ENCODE measurements at places on chromosomes 1 and 21. TPM values are rescaled to one million over a fixed set of nuclear protein-coding genes. Genes with fewer than 3 reads are reported as not detected.

- peak; percentile 56 for DNase-seq
Measured at GRCh38 chr1:54337928-54338327, 68.3 kb downstream of the SSBP3 start.

ITLN2 gene
- polyA plus RNA-seq: 23.7 TPM

LORICRIN gene
- not detected for polyA plus RNA-seq

PLEKHG5 gene
- polyA plus RNA-seq: 8.7 TPM

- DNase-seq: no peak
Measured at GRCh38 chr1:55749975-55750627, 534.9 kb upstream of the USP24 start.

PGLYRP4 gene
- 0.18 TPM for polyA plus RNA-seq

SERTAD4 gene
- polyA plus RNA-seq: 2.0 TPM

CRNN gene
- polyA plus RNA-seq: 0.22 TPM

HSF2BP gene
- polyA plus RNA-seq: 0.46 TPM

DNA sequence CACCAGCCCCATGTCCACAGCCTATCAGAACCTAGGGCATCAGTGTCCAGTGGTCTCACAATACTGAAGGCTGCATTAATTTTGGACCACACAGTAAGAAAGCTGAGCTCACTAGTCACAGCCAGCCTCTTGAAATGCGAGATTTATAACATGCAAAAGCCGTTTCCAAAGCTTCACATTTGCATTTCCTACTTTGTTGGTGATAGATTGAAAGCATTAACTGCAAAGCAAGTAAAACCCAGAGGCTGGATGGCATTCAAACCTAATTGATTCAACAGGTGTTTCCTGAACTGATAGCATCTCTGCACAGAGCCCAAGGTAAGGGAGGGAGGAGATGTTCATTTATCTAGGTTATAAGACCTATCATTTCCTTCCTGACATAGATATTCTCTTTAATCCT is 410.1 kb downstream of the OMA1 start:
- no peak for DNase-seq

DNA sequence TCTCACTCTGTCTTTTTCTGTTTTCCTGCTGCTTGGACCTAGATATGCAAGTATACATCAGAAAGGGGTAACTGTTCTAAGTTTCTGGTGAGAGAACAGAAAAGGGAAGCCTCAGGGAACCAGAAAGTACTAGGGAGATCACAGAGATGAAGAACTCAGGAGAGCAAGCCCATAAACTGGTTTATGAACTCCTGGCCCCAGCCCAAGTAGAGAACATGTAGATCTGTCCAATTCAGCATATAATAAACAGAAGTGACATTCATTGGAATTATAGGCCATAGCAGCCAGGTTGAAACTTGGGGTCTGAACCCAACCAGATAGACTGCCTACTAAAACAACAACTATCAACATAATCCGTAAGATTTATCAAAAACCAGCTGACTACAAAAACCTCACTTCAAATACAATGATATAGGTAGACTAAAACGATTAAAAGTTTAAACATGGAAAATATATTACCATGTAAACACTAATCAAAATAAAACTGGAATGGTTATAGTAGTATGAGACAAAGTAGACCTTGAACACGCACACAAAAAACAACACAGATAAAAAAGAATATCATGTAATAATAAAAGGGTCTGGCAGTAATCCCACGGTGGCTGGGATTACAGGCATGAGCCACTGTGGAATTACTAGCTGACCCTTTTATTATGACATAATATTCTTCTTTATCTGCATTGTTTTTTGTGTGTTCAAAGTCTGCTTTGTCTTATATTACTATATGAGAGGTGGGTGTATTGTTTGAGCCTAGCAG is 65.0 kb downstream of the ZSWIM5 start:
- DNase-seq: no peak

PCP4L1 gene
- polyA plus RNA-seq: 9.3 TPM

DNA sequence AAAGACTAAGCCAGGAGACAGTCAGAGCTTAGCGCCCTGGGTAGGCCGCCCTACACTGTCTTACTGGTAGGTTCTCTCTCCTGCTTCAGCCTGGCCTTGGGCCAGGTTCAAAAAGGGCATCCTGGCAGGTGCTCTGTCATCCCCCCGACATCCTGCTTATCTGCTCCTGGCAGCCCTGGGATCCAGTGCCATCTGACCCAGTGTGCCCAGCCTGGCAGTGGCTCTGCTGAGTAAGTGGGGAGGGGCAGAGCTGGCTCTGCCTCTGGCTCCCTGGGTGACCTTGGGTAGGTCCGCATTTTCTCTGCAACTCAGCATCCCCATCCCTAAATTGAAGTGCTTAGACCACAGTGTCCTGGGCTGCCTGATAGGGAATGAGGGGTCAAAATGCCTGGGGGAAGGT is 549.9 kb downstream of the PTPRU start:
- DNase-seq: no peak

DNA sequence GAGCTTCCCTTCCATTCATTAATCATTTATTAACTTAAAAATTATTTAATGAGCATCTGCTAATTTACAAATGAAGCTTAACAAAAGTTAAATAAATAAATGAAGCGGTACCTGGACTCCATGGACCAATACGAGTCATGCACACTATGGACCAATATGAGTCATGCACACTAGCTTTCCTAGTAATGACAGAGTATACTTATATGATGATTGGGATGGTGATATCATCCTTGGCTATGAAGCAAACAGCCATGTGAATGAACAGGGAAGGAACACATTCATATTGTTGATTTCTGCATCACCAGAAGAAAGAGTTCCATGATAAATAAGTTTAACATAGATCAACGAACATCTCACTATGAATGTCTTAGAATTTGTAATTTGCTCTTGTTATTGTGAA is 109.9 kb downstream of the SPAG17 start:
- DNase-seq: no peak

DNA sequence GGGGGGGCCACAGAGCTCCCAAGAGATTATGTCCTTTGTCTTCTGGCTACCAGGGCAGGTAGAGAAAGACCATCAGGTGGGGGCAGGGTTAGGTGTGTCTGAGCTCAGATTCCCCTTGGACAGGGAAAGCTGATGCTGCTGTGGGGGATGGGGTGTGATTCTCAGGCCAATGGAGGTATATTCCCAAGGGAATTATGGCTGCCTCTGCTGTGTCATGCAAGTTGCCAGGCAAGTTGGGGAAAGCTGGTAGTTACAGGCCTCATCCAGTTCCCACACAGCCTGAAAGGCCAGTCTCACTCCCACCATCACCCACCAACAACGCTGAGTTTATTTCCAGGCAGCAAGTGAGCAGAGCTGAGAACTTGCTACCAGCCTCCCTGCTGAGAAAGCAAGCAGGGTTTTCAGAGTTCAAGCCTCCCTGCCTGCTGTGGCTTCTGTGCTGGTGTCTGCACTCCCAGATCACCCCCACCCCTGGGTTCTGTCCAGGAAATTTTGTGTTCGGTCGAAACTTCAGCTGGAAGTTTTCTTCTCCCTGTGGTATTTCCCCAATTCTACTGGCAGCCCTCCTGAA is 21.3 kb downstream of the IFI16 start:
- DNase-seq: no peak

DNA sequence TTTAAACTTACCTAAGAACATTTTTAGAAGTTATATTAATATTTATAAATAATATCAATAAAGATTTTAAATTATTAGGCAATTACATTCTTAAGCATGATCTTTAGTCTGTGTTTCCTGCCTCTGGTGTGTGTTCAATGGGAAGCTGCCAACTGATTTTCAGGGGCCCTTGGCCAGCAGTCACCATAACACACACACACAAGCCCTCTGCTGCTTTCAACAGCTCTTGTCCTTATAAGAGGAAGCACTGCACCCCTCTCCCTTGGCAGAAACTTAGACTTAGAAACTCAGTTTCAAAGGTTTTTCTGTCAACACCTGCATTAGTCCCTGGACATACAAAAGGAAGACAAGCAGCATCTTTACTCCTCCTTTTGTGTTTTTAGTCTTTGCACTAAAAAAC is 81.4 kb downstream of the VAV3 start:
- DNase-seq: peak; percentile 44

DNA sequence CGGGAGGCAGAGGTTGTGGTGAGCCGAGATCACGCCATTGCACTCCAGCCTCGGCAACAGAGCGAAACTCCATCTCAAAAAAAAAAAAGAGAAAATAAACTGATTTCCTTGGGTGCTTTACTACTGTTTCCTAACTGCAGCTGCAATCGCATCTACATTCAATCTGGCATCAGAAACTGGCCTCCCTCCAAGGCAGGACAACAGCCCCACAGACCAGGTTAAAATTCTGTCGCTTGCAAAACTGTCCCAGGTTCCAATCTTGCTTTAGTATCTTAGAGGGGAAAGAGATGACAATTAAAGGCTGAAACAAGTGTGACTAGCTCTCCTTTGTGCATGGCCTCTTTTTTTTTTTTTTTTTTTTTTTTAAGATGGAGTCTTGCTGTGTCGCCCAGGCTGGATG is 32.4 kb upstream of the SLC25A33 start:
- DNase-seq: no peak

DNA sequence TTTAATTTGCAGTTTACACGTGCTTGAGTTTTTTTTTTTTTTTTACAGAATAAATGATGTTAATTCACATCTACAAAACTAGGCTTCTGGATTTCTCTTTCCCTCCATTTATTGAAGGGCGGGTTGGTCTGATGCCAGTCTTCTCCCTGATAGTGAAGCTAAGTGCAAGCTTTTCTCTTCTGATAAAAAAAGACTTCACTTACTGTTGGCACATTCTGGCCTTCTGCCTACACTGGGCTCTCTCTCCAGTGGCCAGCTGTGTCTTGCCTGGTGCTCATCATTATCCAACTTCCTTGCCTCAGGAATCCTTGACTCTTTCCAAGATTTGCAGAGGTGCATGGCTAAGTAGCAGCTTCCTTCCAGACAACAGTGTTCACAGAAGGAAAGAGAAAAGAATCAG is 7.6 kb upstream of the RAP1A start:
- no peak for DNase-seq

GRCh38 chr1:107357376-107357775 is 216.5 kb downstream of the NTNG1 start:
- peak; percentile 67 for DNase-seq

CA14 gene
- 0.19 TPM for polyA plus RNA-seq

Measured in lung (tissue), 17 donors.